ENCODE measurements at places on chromosomes 16 and 17. TPM values are rescaled to one million over a fixed set of nuclear protein-coding genes. Genes with fewer than 3 reads are reported as not detected.

The VAT1L gene
- total RNA-seq: not detected

GRCh38 chr17:39822051-39822451 lies 42.1 kb downstream of the IKZF3 start:
- H3K4me3 ChIP-seq: no peak overlapping the region
- peak overlapping the region; percentile 69 for H3K27ac ChIP-seq
- H3K36me3 ChIP-seq: peaks cover 85% of the 10 kb centered on the region

GRCh38 chr17:28343491-28343932 lies 8.0 kb downstream of the TNFAIP1 start:
- peaks cover 35% of the 10 kb centered on the region for H3K36me3 ChIP-seq
- H3K4me1 ChIP-seq: peaks cover 5% of the 10 kb centered on the region
- peak overlapping the region; percentile 1 for H3K27ac ChIP-seq
- no peaks in the 10 kb centered on the region for H3K27me3 ChIP-seq

The ZC3H18 gene
- 73.5 TPM for total RNA-seq

The NMRAL1 gene
- 53.6 TPM for total RNA-seq

The EME2 gene
- total RNA-seq: 15.5 TPM

- peaks cover 53% of the 10 kb centered on the region for H3K36me3 ChIP-seq
- H3K4me1 ChIP-seq: peaks cover 4% of the 10 kb centered on the region
- no peak for DNase-seq
- peak overlapping the region; percentile 28 for H3K27ac ChIP-seq
- no peaks in the 10 kb centered on the region for H3K27me3 ChIP-seq
These were observed 24.9 kb downstream of the AMFR start for GRCh38 chr16:56400458-56400857.

DNA sequence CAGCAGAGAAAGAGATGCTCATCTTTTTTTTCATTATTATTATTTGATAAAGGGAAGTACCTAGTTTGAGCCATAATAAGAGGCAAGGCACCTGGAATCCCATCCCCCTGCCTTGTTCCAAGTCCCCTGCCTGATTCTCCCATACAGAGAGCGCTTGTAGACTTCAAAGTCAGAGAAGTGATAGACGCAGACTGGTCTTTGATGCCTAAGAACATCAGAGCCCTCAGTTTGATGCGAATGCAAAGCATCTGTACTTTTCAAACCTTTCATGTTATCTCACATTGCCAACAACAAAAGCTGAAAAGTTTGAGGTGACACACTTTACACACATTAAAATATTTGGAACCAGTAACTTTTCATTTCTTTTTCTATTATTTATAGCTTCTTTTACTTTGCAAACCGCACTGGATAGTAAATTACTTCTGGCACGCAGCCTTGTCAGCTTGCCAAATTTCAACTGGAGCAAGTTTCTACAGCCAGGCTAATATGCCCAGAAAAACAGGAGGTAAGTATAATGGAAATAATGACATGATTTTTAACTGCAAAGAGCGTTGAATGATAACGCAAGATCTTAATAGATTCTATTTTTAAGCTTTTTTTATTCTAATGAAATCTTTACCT lies 5.9 kb upstream of the UTP6 start:
- H3K27ac ChIP-seq: no peak overlapping the region
- H3K4me1 ChIP-seq: peaks cover 23% of the 10 kb centered on the region
- peaks cover 16% of the 10 kb centered on the region for H3K27me3 ChIP-seq
- no peak overlapping the region for H3K4me3 ChIP-seq
- no peak for DNase-seq

DNA sequence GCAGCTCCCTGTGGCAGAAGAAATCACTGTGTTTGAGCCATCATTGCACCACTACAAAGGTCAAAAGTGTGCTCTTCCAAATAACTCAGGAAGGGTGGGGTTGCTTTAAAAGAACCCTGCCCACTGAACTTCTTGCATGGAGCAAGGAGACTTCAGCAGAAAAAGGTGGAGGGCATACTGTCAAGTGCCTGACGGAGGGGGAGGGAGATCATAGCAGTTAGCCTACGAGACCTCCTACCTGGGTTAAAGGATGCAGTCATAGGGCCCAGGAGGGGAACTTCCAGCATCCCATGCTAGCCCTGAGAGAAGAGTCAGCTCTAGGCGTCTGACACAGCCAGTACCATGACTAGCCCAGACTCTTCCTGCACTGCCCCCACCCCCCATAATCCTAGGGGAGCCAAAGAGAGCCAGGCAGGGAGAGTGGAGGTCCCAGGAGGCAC lies 45.3 kb upstream of the MSI2 start:
- no peaks in the 10 kb centered on the region for H3K36me3 ChIP-seq
- no peak for DNase-seq
- no peak overlapping the region for H3K4me3 ChIP-seq
- no peaks in the 10 kb centered on the region for H3K4me1 ChIP-seq
- H3K27me3 ChIP-seq: peaks cover 4% of the 10 kb centered on the region

The CDT1 gene
- 180 TPM for total RNA-seq

GRCh38 chr16:86256995-86257394 lies 253.3 kb upstream of the FOXF1 start:
- DNase-seq: no peak
- H3K27ac ChIP-seq: no peak overlapping the region
- no peak overlapping the region for H3K4me3 ChIP-seq
- H3K4me1 ChIP-seq: no peaks in the 10 kb centered on the region

DNA sequence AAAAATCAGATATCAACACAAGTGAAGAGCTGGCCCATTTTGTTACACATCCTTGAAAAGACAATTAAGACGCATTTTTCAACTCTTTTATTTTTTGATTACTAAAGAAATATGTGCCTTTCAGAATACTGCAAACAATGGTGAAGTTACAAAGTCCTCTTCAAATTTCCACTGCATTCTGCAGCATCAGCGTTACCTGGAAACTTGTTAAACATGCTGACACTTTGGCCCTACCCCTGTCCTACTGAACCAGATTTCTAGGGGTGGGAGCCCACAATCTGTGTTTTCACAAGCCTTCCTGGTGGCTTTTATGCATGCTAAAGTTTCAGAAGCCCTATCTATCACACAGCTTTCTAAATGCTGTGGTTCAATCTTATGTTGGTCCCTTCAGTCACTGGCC lies 4.5 kb upstream of the CCL14 start:
- no peaks in the 10 kb centered on the region for H3K4me1 ChIP-seq
- peaks cover 16% of the 10 kb centered on the region for H3K27me3 ChIP-seq
- H3K4me3 ChIP-seq: no peak overlapping the region
- no peak overlapping the region for H3K27ac ChIP-seq
- H3K36me3 ChIP-seq: no peaks in the 10 kb centered on the region

DNA sequence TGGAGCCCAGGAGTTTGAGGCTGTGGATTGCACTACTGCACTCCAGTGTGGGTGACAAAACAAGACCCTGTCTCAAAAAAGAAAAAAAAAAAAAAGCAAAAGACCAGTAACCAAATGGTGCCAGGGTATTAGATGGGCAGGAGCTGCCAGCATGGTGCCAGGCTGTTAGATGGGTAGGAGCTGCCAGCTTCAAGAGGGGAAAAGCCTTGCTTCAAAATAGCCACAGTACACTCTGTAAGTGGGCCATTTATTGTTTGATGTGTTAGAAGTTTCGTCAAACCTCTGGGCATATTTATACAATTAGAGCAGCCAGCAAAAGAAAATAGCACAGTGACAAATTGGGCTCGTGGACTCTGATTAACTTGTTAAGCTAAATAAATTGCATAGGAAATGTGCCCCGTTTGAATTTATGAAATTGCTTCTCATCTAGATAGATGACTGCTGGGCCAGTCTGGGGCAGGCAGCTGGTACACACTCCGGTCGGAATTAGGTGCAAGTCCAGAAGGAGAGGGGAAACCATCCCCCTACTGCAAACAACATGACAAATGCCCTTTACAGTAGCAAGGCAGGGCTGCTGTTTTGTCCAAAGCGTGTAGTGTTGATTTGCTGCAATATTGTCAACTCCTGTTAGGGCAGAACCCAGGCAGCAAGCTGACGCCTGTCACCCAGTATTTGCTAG lies 126.3 kb upstream of the IRX3 start:
- peaks cover 6% of the 10 kb centered on the region for H3K27me3 ChIP-seq
- no peak for DNase-seq
- H3K27ac ChIP-seq: no peak overlapping the region
- H3K36me3 ChIP-seq: no peaks in the 10 kb centered on the region
